ENCODE measurements at places on chromosomes 2 and 18. TPM values are rescaled to one million over a fixed set of nuclear protein-coding genes. Genes with fewer than 3 reads are reported as not detected.
A peak's percentile ranks its signal among the peaks of the same experiment; 100 is the strongest.

DNA sequence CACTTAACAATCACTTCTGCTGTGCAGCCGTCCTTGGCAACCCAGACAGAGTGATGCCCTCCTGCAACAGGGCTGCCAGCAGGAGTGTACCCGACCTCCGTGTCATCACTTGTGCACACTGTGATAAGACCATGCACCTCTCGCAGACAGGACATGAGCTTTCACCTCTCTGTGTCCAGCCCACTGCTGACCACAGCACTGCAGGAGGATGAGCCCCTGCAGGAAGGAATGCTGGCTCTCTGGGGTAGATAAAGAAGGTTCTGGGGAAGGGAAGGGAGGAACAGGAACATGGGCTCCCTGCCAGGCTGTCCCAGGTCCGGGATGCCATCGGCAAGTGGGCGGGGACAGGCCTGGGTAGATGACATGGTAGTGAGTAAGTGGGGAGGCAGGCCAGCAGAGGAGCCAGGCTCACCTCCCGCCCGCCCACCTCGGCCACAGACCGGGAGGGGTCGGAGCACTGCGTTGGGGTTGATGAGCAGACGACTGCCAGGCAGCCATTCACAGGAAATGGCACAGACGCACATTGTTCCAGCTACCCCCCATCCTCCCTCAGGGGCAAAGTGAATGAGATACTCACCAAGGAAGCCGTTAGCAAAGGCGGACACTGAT, 18.6 kb upstream of the COL6A3 start:
- no peak for DNase-seq

DNA sequence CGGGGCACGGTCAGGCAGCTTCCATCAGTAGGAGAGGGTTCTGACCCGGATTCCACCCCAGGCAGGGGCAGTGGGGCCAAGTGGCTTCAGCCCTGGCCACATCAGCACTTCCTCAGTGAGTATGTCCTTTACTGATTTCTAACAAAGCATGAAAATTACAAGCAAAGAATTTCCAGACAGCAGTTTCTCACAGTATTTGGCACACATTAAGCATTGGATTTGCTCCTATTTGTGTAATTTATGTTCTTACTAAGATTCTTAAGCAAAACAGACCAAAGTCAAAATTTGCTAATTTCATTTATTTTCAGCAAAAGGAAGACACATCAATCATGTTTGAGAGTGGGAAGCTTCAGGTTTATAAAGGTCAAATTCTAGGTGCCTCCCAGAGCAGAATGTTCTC, 73.3 kb upstream of the NFATC1 start:
- no peak for DNase-seq

- no peak for DNase-seq
These were observed 16.2 kb upstream of the ARL4C start for GRCh38 chr2:234512884-234513669.

DNA sequence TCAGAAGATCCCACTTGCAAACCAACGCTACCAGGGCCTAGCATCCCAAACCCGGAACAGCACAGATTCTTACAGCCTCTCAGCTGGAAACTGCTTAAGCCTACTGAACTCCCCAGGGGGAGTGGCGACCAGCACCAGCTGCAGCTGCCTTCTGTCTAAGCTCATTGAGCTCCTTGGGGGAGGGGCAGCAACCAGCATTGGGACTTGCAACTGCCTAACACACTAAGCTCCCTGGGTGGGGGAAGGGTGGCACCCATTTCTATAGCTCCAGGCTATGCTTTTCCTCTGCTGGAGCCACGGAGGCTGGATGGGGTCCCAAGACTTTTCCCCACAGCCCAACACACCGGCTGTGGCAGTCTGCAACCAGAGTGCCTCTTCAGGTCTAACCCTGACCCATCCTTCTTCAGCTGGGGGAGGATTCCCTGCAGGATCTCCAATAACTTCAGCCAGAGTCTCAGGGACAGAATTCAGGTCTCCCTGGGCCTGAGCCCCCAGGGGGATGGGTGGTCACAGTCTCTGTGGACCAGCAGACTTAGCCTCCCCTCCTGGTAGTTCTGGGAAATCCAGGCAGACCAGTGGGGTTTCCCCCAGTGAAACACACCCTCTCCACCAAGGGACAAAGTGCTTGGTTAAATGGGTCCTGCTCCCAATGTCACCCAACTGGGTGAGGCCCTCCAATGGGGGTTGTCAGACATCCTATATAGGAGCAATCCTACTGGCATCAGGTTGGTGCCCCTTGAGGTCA, 45.9 kb upstream of the ITGA4 start:
- peak; percentile 38 for DNase-seq

GRCh38 chr2:10494351-10495066, 46.4 kb upstream of the ODC1 start:
- no peak for DNase-seq

- no peak for DNase-seq
These were observed 6.0 kb downstream of the COMMD1 start for GRCh38 chr2:61911510-61911909.

GRCh38 chr2:26922405-26923188, 47.8 kb upstream of the MAPRE3 start:
- no peak for DNase-seq

DNA sequence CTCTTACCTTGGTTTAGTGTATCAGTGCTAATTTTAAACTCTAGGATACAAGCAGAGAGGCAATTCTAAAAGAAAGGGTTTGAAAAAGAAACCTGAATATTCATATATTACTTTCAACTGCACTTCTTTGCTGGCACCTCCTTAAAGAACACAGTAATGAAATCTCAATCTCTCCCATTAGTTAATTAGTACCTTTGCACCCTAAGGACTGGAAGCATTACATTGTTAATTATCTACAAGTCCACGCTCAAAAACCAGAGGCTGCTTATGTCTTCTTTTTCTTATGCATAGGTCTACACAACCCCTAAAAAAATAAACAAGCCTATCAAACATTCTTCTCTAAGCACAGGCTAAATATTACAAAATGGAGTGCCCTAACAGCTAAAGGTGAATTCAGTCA, 20.2 kb downstream of the EPHA4 start:
- DNase-seq = no peak

- DNase-seq = no peak
These were observed 55.5 kb upstream of the ZDBF2 start for GRCh38 chr2:206218796-206219499.

Gene LAMA1
- 6.9 TPM for total RNA-seq

Gene SCN7A
- total RNA-seq = 1.6 TPM

Data from left colon (tissue), 2 donors.